ENCODE measurements at places on chromosomes 2 and 18.

GRCh38 chr2:227152093-227152766 is 11.8 kb downstream of the COL4A4 start:
- no peak for DNase-seq

GRCh38 chr2:165905854-165906253 is 47.7 kb downstream of the TTC21B start:
- no peak for DNase-seq

DNA sequence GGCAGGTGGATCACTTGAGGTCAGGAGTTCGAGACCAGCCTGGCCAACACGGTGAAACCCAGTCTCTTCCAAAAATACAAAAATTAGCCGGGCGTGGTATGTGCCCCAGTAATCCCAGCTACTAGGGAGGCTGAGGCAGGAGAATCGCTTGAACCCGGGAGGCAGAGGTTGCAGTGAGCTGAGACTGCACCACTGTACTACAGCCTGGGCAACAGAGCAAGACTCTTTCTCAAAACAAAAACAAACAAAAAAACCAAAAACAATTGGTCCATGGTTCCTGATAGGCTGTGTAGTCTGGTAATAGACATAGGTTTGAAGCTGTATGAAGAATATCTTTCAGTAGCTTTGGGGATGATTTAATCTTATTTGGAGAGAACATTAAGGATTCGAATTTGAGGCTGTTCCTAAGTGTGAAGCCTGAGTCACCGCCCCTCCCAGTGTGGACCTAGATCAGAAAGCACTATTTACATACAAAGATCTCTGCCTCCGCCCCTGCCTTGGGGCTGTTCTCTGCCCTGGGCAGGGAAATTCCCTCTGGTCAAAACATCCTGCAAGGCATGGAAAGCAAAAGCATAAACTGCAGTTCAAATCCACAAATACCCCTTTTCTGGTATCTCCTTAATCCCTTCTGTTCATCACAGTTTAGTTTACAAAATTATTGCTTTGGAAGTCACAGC is 52.8 kb upstream of the PMAIP1 start:
- no peak for DNase-seq

DNA sequence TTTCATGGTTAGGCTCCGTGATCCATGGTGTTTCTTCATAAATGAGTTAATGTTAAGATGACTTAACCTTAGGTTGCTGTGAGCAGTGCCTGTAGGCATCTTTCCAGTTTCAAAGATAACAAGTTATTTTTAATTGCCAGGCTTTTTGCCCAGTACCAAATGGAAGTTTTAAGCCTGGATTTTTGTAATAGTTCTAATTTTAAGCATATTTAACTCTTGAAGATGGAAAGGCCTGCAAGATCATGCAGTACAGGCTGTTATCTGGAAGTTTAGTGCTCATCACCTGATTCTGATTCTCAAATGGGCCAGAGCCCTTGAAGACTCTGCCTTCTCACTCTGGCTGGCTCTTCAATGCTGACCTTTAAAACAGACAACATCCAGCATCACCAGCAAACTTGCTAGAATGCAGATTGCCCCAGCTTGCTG is 141.3 kb downstream of the NCK2 start:
- DNase-seq, result no peak

DNA sequence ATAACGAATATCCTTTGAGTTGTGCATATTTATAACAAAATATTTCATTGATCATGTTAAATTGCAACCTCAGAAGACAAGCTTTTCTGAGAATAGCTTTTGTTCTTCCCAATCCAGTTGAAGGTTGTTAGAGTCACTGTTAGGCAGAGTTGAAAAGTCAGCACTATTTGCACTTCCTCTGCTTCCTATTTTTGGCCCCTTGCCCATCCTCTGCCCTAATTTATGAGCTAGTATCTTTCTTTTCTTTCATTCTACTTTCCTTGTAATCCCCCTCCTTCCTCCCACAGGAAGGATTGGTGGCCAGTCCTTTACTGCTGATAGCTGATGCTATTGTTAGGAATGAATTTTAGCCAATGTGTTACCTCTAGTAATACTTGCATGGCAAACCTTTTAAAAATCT is 4.9 kb downstream of the RALB start:
- DNase-seq, result no peak

GRCh38 chr18:35397976-35398375 is 20.8 kb upstream of the ZNF396 start:
- no peak for DNase-seq

- no peak for DNase-seq
These were observed 18.4 kb downstream of the SIX3 start for GRCh38 chr2:44959855-44960254.

- DNase-seq, result peak; percentile 2
These were observed 85.6 kb downstream of the ASB1 start for GRCh38 chr2:238512247-238512867.

Measured in NCI-H1092 treated with DMSO at 0.1 percent for 48 hours (cell line).